ENCODE measurements at places on chromosomes 4 and X.

GRCh38 chr4:139988863-139989765, 164.9 kb downstream of the MAML3 start:
- DNase-seq, result no peak

GRCh38 chrX:126393284-126393683, 159.3 kb downstream of the DCAF12L1 start:
- no peak for DNase-seq

- DNase-seq, result no peak
Measured at GRCh38 chr4:138460477-138461414, 218.6 kb upstream of the SLC7A11 start.

DNA sequence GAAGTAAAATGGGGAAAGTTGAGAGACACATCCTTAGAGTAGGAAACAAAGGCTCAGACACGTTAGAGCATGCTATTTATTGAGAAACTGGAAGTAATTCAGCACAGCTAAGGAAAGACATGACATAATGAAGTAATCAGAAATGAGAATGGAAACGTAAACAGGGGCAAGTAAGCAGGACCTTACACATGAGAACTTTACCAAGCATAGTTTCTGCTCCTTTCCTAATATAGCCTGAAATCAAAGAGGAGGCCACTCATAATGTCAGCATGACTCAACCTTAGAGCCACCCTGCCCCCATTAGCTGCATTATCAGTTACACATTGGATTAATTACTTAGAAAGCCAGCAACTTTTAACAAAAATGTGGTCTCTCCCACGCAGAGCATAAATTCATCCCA, 558.3 kb upstream of the GRIA3 start:
- DNase-seq, result no peak

DNA sequence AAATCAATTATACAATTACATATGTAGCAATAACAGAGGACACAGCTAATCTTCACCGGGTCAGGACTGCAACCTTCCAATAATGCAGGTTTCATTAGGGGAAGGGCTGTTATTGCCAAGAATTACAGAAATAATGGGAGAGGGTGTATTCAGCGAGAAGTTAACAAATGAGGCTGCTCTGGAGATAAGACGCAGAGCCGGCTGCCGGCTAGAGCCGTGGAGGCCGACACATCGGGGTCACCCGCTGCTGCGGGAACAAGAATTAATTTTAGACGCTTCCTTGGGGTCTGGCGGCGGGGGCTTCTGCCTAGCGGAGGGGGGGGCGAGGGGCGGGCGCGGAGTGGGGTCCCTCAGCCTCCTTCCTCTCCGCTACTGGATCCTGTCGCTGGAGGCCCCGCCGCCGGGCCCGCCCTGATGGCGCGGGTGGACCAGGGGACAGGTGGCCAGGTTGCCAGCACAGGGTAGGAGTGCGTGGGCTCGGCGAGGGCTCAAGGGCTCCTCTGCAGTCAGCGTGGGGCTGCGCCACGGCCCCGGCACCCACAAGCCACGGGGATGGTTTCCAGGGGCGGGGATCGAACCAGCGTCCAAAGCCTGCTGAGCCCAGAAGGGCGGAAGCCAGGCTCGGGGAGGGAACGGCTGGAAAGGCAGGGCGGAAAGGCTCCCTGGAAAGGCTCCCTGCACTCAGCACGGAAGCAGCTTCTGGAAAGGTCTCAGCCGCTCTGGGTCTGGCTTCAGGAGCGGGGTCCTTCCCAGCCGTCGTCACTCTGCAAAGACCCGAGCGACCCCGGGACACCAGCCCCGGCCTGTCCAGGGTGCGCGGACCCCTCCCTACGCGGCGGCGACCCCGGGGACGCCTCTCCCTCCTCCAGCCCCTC, 113.8 kb upstream of the NKX1-1 start:
- no peak for DNase-seq

GRCh38 chr4:105725623-105726022, 17.0 kb downstream of the GSTCD start:
- DNase-seq, result no peak

- DNase-seq, result no peak
Measured at GRCh38 chrX:64427281-64427680, 32.0 kb upstream of the MTMR8 start.

DNA sequence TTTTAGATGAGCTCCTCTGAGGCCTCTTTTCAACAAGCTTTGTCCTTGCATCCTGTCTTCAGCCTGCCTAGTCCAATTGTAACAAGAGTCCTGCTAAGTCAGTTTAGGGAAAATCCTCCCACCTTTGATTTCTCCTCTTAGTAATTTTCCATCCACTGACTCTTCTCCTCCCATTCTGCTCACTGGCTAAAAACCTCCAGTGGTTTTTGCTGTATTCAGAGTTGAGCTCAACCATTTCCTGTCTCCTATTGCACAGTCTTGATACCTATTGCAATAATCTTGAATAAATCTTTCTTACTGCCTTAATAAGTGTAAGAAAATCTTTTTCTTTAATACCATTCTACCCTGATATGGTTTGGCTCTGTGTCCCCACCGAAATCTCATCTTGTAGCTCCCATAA, 117.8 kb upstream of the ENPP6 start:
- DNase-seq, result no peak
